ENCODE measurements at places on chromosomes 7 and 10. TPM values are rescaled to one million over a fixed set of nuclear protein-coding genes. Genes with fewer than 3 reads are reported as not detected.

Gene VTI1A
- 59.8 TPM for total RNA-seq

DNA sequence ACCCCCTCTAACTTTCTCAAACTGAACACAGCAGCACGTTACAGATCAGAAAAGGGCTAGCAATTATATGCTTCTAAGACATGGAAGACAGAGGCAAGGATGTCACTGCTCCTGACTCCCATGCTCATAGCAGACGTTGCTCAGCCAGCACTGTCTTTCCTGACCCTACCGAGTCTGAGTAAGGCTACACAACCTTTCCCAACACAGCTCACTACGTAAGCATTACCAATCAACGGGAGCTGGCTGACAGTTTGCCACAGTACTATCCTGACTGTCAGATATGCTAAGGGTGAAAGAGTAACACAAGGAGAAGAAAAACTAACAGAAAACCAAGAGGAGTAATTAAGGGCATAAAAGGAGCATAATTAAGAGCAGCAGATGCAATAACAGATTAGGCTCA is 171.2 kb downstream of the CHCHD3 start:
- DNase-seq = no peak

DNA sequence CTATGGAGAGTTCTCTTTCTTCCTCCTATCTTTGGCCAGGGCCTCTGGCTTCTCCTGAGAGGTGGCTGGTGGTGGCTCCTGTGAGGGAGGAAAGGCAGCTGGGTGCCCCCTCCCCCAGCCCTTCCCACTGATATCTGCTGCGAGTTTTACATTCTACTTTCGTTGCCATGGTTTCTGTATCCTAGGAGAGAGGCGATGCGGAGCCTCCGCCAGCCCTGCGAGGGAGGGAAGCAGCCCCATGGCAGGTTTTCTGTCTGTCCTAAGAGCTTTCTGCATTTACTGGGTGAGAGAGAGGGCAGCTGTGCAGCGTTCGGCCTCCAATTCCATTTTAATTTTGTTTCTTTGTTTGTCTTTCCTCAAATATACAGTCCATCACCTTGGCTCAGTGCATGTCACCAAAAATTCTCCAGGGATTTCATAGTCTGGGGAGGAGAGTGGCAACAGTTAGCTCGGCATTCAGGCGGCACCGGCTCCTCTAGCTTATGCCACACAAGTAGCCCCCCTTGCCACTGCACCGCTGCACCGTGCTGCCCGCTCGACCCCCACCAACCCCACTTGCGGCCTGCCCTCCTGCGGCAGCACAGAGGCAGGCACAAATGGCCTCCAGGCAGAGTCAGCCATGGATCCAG is 20.4 kb downstream of the DNAJB12 start:
- no peak for DNase-seq

Gene ETV1
- total RNA-seq = 44.5 TPM

GRCh38 chr7:17139081-17139480 is 159.4 kb upstream of the AHR start:
- no peak for DNase-seq
